A549 treated with CpdA at 1 μM for 4 hours (cell line): ENCODE measurements at places on chromosomes 6 and 20. TPM values are rescaled to one million over a fixed set of nuclear protein-coding genes. Genes with fewer than 3 reads are reported as not detected.

PREX1 gene
- total RNA-seq: 10.0 to 12.0 TPM (median 11.5 TPM) in 5 replicates

HNF4A gene
- total RNA-seq: 11.4 to 15.6 TPM (median 12.9 TPM) in 5 replicates

RAB32 gene
- total RNA-seq: 35.3 to 47.8 TPM (median 44.8 TPM) in 5 replicates

DPPA5 gene
- not detected in 5 replicates for total RNA-seq

ADGRF4 gene
- 6.1 to 8.6 TPM (median 6.8 TPM) in 5 replicates for total RNA-seq

RIMS1 gene
- total RNA-seq: not detected in 5 replicates

SULF2 gene
- 19.4 to 22.7 TPM (median 21.6 TPM) in 5 replicates for total RNA-seq

RNF217 gene
- 5.9 to 7.2 TPM (median 6.5 TPM) in 5 replicates for total RNA-seq

OTOR gene
- total RNA-seq: not detected in 5 replicates

CLIC5 gene
- not detected in 5 replicates for total RNA-seq
